Stimulated activated CD8-positive, alpha-beta memory T cell treated with anti-CD3 and anti-CD28 coated beads, Interleukin-15, amount 100 ng/mL, for 48 hours (primary cell): ENCODE measurements at places on chromosomes 5 and 9.

GRCh38 chr5:104951829-104952228 lies 1389.2 kb upstream of the NUDT12 start:
- DNase-seq, result no peak

GRCh38 chr5:54243483-54244080 lies 66.8 kb downstream of the ARL15 start:
- DNase-seq, result no peak

DNA sequence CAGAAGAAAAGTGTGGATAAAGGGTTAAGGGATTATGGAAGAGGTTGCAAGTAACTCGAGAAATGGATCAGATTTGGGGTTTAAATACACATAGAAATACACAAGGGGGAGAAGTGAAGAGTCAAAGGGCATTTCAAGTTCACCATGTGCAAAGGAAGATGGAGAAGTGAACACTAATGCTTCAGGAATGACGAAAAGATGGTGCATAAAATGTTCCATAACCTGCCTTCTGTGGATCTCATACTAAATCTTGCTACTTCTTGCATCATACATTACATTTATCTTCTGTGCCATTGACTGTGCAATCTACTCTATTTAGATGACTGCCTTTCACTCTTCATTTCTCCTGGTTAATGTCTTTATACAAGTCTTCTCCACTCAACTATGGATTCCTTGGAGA lies 5.7 kb upstream of the SMC2 start:
- DNase-seq, result no peak

- DNase-seq, result no peak
Measured at GRCh38 chr9:133939171-133939785, 52.8 kb downstream of the VAV2 start.

- no peak for DNase-seq
Measured at GRCh38 chr9:20507431-20507830, 114.9 kb downstream of the MLLT3 start.

GRCh38 chr9:30982301-30982700 lies 1402.1 kb upstream of the ACO1 start:
- no peak for DNase-seq
